ENCODE measurements at places on chromosomes 5 and 9. TPM values are rescaled to one million over a fixed set of nuclear protein-coding genes. Genes with fewer than 3 reads are reported as not detected.

The PTGDS gene
- not detected for polyA plus RNA-seq

The ACSL6 gene
- polyA plus RNA-seq = not detected

The FAM81B gene
- polyA plus RNA-seq = not detected

The PCSK5 gene
- 0.12 TPM for polyA plus RNA-seq

The RETREG1 gene
- polyA plus RNA-seq = 6.7 TPM

The PCDHGB5 gene
- 2.3 TPM for polyA plus RNA-seq

The PHF24 gene
- not detected for polyA plus RNA-seq

The PDE6A gene
- polyA plus RNA-seq = 0.05 TPM

The CYLC2 gene
- not detected for polyA plus RNA-seq

The IL4 gene
- not detected for polyA plus RNA-seq

The MCIDAS gene
- polyA plus RNA-seq = not detected

DNA sequence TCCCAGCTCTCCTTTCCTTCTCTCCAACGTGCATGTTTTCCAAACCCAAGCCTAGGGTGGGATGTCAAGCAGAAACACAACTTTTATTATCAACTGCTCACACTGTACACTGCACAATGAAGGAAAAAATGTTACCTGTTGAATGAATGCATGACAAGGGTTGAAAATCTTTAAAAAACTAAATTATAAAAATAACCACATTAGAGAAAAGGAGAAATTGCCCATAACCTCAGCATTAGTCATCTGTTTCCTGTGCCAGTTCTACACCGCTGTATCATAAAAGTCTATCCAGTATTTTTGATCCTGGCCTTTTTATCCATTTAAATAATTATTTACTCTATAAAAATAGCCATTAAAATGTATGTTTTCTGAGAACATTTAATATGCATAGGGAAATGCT, 101.1 kb downstream of the APBA1 start:
- H3K27me3 ChIP-seq = no peaks in the 10 kb centered on the region
- H3K27ac ChIP-seq = no peak overlapping the region
- H3K36me3 ChIP-seq = no peaks in the 10 kb centered on the region
- DNase-seq = no peak

DNA sequence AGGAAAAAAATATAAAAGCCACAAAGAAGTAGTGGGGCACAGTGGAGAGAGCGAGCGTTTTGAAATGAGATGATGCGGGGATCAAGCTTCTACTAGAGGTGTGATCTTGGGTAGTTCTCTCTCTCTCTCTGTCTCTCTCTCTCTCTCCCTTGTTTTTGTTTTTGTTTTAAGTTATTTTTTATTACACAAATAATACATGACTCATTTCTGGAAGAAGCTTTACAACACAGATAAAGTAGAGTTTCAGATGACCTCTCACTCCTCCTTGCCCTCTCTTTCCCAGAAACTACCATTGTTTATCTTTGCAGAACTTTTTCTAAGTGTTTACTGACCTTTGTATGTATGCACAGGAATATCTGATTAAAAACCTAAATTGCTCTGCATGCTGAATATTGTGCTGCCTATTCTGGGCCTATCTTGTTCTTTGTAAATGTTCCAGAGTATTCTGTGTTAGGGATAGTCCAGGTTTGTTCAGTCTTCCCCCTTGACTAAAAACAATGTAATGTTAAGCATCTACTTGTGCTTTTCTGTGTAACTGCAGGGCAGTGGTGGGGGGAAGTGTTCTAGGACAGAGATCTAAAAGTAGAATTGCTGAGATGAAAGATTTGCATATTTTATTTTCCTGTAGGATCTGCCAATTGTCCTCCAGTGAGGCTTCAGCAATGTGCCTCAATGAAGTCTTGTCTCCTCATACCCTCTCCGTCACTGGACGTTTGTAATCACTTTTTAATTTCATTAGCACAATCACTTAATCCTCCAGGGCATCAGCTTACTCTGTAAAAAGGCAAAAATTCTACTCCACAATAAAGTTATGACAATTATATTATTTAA, 52.0 kb downstream of the FYB1 start:
- no peaks in the 10 kb centered on the region for H3K4me1 ChIP-seq
- DNase-seq = no peak
- no peaks in the 10 kb centered on the region for H3K36me3 ChIP-seq
- H3K4me3 ChIP-seq = no peak overlapping the region
- H3K27me3 ChIP-seq = no peaks in the 10 kb centered on the region

- no peaks in the 10 kb centered on the region for H3K4me1 ChIP-seq
- no peak overlapping the region for H3K27ac ChIP-seq
- H3K4me3 ChIP-seq = no peak overlapping the region
- no peaks in the 10 kb centered on the region for H3K36me3 ChIP-seq
- no peak for DNase-seq
Observed at GRCh38 chr5:161507591-161507990, 38.9 kb downstream of the GABRB2 start.

GRCh38 chr5:93054424-93055163, 526.4 kb downstream of the NR2F1-AS1 start:
- H3K4me1 ChIP-seq = no peaks in the 10 kb centered on the region
- H3K27ac ChIP-seq = no peak overlapping the region
- no peak overlapping the region for H3K4me3 ChIP-seq
- no peak for DNase-seq
- H3K36me3 ChIP-seq = no peaks in the 10 kb centered on the region

DNA sequence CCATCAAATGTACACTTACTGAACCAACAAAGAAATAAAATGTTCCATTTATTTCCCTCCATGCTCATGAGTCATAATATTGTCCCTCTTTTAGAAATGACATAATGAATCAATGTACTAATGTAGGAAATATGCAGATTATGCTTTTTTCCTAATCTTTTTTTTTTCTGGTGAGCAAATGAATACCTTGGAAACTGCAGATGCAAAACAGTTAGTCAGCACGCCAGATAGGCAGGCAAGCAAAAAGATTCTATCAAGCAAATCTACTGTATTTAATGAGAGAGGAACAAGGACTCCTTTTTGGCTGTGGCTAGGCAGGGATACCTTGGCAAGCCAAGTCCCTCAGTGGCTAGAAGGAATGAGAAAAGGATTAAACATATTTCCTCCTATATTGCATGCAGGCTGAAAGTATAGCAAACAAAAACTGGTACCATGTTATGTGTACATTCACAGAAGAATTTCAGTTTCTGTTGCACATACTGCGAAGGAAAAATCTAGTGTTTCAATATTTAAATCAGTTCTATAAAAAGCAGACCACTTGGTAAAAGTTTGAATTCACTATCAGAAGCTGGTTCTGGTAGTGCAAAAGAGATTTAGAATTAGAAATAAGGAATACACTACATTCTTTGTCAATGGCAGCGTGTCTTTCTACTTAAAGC, 605.4 kb downstream of the TLE1 start:
- no peak overlapping the region for H3K4me3 ChIP-seq
- DNase-seq = no peak

- H3K36me3 ChIP-seq = no peaks in the 10 kb centered on the region
- H3K27me3 ChIP-seq = no peaks in the 10 kb centered on the region
- peaks cover 3% of the 10 kb centered on the region for H3K4me1 ChIP-seq
- DNase-seq = no peak
- H3K27ac ChIP-seq = no peak overlapping the region
- H3K4me3 ChIP-seq = no peak overlapping the region
Observed at GRCh38 chr5:40441733-40442132, 238.0 kb upstream of the PTGER4 start.

DNA sequence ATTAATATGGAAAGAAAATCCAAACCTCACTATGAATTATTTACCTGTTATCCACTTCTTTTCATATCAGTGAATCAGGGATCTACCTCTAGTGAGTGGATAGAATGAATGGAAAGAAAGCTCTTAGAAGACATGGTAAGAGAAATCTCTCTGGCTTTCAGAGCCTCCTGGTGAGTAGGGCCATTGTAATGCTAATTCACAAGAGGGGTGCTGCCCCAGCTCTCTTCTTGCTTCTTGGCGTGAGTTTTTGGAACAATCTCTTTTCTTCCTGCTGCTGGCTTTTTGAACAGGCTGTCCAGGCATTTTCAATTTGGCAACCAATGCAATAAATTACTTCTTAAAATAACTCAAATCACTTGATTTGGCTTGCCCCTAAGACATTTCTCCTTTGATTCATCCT, 49.9 kb upstream of the KCNN2 start:
- no peaks in the 10 kb centered on the region for H3K27me3 ChIP-seq
- no peak for DNase-seq
- H3K27ac ChIP-seq = no peak overlapping the region
- no peaks in the 10 kb centered on the region for H3K36me3 ChIP-seq

DNA sequence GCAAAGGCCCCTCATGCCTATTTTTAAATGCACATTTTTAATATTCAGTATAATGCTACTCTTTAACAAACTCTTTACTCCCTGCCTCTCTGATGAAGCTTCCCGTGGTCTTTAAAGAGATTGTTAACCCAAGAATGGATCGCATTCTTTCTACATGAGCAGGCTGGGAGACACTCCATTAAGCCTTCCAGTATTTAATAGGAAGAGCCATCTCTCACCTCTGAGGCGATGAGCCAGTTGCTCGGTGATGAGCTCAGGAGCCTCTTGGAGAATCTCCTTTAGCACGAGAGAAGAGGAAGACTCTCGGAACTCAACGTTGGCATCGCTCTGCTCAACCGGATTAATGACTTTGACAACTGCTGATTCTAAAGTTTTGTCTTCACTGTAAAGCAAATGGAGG, 59.6 kb downstream of the PRUNE2 start:
- H3K27me3 ChIP-seq = no peaks in the 10 kb centered on the region
- no peak overlapping the region for H3K27ac ChIP-seq
- no peak for DNase-seq
- H3K36me3 ChIP-seq = no peaks in the 10 kb centered on the region
- H3K4me3 ChIP-seq = no peak overlapping the region

- no peak for DNase-seq
- H3K27me3 ChIP-seq = no peaks in the 10 kb centered on the region
- peaks cover 29% of the 10 kb centered on the region for H3K36me3 ChIP-seq
- H3K4me1 ChIP-seq = peaks cover 22% of the 10 kb centered on the region
Observed at GRCh38 chr5:181241393-181241975, 2.2 kb downstream of the RACK1 start.

- H3K27ac ChIP-seq = peak overlapping the region; percentile 29
- H3K27me3 ChIP-seq = no peaks in the 10 kb centered on the region
- no peaks in the 10 kb centered on the region for H3K36me3 ChIP-seq
- H3K4me3 ChIP-seq = no peak overlapping the region
- H3K4me1 ChIP-seq = peaks cover 31% of the 10 kb centered on the region
Observed at GRCh38 chr9:93464876-93465275, 11.5 kb upstream of the FAM120AOS start.

DNA sequence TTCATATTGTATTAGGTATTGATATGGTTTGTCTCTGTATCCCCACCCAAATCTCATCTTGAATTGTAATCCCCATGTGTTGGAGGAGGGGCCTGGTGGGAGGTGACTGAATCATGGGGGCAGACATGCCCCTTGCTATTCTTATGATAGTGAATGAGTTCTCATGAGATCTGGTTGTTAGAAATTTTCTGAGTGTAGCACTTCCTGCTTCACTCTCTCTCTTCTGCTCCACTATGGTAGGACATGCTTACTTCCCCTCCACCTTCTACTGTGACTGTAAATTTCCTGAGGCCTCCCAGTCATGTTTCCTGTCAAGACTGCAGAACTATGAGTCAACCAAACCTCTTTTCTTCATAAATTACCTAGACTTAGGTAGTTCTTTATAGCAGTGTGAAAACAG, 187.4 kb upstream of the SLC24A2 start:
- H3K4me1 ChIP-seq = no peaks in the 10 kb centered on the region
- H3K27ac ChIP-seq = no peak overlapping the region
- H3K27me3 ChIP-seq = no peaks in the 10 kb centered on the region
- no peak for DNase-seq

DNA sequence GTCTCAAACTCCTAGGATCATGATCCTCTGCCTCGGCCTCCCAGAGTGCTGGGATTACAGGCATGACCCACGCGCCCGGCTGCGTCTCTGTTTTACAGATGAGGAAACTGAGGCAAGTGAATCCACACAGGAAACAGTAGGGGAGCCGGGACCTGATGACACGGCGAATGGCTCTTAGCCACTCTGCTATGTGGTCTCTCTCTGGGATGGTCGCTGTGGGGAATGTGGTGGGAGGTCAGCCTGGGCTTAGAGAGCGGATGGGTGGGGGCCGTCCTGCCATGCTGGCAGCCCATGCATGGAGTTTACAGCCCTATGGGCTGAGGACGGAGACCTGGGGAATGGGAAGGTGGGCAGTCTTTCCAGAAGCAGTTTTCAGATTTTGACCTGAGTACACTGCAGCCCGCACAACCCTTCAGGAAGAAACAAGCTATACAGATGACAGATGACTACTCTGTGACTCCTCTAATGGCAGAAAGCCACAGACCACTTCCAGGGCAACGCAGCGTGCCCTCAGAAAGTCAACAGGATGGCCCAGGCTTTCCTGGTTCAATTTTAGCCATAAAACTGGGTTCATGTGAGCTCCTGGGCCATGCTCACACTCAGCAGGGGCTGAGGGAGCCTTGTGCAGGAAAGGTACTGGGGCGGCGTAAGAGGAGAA, 136.1 kb upstream of the RAPGEF1 start:
- H3K36me3 ChIP-seq = no peaks in the 10 kb centered on the region
- H3K27me3 ChIP-seq = no peaks in the 10 kb centered on the region
- no peak for DNase-seq
- H3K4me3 ChIP-seq = no peak overlapping the region
- H3K4me1 ChIP-seq = no peaks in the 10 kb centered on the region
- H3K27ac ChIP-seq = no peak overlapping the region
